RCC 7860 (cell line): ENCODE measurements at places on chromosomes 12 and 14.
A peak's percentile ranks its signal among the peaks of the same experiment; 100 is the strongest.

DNA sequence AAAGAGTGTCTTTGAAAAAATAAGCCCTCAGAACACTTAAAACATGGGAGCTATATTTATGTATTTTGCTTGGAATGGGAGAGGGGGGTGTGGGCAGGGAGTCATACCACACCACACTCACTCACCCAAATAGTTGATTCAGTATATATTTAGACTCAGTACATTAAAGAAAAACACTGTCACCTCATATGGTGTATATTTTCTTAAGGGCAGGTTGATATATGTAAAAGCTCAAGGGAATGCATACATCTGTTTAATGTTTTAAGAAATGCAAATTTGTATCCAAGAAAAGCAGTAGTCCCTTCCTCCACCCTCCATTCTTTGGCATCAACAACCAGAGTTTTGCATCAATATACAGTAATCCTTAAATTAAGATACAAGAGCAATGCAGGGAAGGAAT is 1.4 kb downstream of the NFYB start:
- no peak for DNase-seq

DNA sequence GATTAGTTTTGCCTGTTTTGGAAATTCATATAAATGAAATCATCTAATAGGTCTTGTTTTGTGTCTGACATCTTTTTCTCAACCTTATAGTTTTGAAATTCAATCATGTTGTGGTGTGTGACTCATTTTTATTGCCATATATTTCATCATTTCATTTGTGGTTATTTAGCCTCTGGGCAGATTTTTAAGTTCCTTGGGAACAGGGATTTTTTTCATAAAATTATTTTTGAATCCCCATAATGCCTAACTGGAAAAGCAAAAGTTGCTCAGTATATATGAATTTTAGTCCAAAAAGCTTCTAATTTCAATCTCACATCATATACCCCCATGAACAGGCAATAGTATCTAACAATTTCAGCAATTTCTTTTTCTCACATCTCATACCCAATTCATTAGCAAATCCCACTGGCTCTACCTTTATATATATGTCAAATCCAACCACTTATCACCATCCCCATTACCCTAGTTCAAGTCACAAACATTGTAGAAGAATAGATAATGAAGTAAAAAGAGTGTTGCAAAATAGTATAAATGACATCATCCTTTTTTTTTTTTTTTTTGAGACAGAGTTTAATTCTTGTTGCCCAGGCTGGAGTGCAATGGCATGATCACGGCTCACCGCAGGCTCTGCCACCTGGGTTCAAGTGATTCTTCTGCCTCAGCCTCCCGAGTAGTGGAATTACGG is 2.6 kb upstream of the OR6J1 start:
- no peak for DNase-seq

GRCh38 chr12:14327711-14328110 is 37.8 kb upstream of the ATF7IP start:
- no peak for DNase-seq

- DNase-seq, result peak; percentile 41
These were observed 72.6 kb downstream of the PPM1H start for GRCh38 chr12:62862259-62862881.

DNA sequence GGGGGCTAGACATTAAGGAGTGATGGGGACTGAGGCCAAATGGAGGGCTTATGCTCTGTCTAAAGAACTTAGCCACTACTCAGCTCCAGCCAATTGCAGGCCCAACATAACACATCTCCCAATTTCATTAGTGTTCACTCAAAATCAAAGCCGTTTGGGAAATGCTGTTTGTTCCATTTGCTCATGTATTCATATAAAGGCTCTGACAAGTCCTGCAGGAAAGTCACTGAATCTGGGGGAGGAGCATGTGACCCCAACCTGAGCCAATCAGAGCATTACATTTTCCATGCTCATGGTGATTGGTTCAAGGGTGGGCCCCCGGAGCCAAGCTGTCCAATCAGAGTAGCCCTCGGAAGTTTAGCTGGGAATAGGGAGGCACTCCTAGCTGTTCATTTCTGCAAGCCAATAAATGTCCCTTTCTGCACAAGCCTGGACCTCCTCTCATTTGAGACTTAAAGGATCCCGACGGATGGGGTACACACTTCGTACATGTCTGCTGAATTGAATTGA is 20.9 kb downstream of the SDSL start:
- DNase-seq, result no peak

DNA sequence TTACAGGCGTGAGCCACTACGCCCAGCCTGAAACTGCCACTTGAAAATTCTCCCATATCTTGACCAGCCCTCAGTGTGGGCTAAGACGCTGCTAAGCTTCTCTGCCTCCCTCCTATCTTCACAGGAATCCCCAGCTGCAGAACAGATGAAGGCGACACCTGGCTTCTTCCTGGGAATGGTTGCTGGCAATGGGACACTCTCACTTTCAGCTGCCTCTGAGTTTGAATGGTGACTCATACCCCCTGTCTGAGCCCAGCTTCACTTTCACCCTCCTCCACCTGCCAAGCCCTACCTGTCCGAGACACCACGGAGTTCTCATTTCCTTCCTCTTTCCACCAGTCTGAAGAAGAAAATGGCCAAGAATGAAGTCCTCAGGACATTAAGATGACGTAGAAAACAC is 18.3 kb upstream of the VASH1 start:
- no peak for DNase-seq

- DNase-seq, result no peak
These were observed 392.0 kb downstream of the EMP1 start for GRCh38 chr12:13588574-13588973.

GRCh38 chr12:68326716-68327115 is 5.4 kb downstream of the MDM1 start:
- no peak for DNase-seq

DNA sequence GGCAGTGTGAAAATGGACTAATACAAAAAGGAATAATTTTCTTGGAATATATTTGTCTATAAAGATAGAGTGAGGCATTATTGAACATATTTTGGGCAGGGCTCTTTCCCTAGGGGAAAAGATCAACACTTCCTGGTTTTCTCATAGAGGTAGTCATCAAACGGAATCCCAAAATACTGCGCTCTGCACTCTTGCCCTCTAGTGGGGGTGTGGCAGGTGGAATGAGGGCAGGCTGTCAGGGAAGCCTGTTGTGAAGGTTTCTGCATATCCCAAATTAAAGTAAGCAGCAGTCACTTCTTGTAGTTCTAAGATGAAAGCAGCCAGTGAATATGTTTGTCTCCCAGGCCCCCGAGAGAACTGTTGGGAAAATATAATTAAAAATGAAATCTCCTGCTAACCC is 666.8 kb upstream of the TMEM132C start:
- DNase-seq, result no peak

DNA sequence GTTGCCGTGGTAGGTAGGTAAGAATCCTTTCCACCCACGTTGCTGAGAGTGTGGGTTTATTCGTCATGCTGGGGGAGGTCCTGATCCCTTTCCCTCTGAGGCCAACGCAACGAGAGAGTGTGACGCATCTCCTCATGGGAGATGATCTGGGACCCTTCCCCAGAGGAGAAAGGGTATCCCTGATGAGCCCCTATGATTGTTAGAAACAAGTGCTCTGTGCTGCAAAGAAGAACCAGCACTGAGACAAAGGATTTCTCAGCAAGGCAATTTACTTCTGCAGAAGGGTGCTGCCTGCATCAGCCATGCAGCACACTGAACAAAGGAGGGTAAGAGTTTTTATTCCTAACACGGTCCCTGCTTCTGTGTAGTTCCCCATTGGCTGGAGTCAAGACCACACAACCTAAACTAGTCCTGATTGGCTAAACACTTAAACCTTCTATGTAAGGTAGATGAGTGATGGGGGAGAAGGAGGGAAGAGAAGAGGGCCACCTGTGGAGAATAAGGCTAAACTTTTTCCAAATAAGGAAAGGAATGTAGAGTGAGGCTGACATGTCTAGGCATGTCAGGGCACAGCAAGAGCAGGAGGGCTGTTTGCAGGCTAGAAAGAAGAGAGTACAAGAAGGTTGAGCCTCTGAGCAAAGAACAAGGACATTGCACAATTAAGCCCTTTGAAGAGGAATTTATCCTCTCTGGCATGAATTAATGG is 21.3 kb downstream of the CLEC2A start:
- no peak for DNase-seq

GRCh38 chr12:90024262-90024661 is 315.6 kb upstream of the ATP2B1 start:
- no peak for DNase-seq

- DNase-seq, result no peak
These were observed 136.6 kb downstream of the OTOGL start for GRCh38 chr12:80235944-80236343.
